NCI-H774 (cell line): ENCODE measurements at places on chromosomes 11 and 22.

DNA sequence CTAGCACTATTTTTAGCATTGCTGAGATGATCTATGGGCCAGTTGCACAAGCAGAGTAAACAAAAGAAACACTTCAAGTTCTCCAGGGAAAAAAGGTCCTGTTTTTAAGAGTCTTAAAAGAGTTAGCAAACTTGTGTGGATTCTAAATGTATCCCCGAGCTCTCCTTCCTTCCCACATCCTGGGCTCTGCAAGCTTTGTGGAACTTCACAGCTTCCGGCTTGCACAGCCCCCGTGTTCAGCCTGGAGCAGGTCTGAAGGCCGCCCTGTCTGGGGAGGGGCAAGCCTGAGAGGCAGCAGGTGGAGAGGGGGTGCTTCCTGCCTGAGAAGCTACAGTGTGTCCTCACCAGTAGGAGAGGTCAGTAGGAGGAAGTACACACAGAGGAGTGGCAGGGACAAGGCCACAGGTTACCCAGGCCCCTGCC is 35.1 kb upstream of the SUSD2 start:
- peak; percentile 70 for DNase-seq

DNA sequence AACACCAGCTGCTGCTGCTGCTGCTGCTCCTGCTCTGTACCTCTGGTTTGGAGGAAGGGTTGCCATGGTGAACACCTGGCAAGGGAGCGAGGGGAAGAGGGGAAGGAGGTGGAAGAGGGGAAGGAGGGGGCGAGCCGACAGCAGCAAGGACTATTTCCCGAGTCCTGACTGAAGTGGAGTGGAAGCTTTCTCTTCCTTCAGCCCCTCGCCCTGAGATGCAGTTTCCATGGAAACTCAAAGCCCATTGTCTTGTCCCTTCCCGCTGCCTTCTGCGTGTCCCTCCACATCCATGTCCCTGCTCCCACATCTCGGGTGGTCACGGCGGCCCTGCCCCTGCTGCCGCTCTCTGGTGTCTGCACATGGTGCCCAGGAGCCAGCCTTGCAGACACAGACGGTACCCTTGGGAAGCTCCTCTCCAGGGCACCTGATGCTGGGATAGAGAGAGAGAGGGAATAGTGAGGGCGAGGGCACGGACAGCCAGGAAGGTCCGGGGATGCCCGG is 28.6 kb downstream of the FAM83F start:
- DNase-seq = no peak

DNA sequence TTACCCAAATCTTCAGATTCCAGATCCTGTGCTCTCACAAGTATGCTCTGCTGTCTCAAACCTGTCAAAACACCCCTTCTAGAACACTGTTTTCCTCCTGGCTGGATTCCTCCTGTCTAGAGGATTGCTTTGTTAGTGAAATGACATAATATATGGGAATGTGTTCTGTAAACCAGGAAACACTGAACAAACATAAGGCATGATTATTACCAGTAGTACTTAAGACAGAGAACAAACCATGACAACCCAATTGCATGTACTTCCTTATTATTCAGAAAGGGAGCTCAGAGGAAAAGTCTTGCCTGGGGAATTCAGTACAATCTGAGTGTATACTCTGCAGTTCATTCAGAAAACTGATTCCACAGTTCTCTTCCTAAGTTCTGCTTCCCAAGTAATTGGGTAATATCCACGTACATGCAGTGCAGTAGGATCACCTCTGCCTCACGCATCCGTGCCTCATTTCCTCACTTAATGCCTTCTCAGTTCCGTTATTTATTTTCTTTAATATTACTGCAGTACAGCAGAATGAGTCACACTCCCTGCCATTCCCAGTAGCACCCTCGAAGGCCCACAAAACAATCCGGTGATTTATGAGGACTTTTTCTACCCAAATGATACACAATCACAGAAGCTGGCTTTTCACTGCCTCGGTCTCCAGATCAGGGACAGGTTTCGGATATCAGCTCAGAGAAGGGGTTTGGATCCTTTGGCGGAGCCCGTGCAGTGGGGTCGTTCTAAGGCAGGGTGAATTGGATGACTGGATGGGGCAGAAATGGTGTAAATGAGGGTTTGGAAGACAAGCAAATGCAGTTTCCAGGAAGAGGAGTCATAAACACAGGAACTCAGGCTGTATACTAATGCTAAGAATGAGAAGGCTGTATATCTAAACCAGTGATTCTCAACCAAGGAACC is 896.9 kb downstream of the KCNA4 start:
- DNase-seq = no peak

DNA sequence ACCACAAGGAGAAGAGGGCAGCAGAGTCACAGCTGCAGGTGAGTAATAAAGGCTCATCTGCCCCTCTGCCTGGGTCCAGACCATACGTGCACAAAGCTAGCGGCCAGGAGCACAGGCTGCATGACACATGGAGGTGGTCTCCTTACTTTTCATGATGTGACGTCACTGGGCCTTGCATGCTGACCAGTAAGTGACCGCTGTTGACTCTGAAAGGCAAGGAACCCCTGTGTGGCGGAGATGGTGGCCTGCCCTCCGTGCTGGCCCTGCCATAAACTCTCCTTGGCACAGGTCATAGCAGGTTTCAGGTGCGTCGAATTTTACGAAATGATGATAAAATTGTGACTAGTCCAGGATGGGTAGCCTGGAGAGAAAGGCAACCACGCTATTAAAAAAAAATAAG is 7.6 kb upstream of the PARVG start:
- DNase-seq = no peak

DNA sequence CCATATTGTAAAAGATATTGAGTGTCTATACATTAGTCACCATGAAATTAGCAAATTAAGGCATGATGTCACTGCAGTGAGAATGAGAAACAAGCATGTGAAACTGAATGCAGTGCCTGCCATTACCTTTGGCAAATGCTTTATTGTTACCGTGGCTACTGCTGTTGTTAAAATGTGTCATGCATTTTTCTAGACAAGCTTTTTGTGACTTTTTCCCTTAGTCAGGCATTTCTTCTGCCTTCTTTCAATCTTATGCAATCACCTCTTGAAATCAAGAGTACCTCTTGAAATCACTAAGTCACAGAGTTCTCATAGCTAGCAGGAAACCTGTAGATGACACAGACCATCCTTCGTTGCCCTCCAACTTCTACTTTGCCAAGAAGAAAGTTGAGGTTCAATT is 461.7 kb upstream of the TENM4 start:
- DNase-seq = peak; percentile 28

- no peak for DNase-seq
These were observed 40.3 kb downstream of the CCDC81 start for GRCh38 chr11:86415026-86415425.

GRCh38 chr22:50267591-50268390 is 2.4 kb downstream of the MAPK11 start:
- no peak for DNase-seq

DNA sequence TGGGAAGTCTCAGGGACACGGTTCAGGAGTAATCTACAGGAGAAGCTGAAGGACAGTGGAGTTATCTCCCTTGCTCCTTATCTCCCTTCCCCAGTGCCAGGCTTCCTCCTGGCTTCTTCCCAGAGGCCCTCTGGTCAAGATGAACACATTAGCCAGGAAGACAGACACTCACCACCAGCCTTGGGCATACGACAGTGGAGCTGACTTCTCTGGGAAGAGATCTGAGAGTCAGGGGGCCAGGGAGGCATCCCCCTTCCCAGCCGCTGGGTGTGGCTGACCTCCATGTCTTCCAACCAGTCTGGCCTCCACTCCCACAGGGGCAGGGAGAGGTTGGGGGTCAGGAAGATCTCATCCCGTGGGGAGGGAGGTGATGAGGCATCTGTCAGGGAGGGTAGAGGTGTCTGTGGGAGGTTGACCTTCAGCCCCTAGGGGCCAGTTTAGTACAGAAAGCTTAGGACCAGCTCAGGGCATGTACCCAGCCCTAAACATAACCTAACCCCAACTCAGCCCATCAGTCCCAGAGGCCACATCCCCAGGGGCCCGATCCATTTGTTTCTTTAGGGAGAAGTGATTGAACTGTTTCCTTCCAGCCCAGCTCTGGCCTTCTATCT is 12.7 kb downstream of the ROBO4 start:
- no peak for DNase-seq

DNA sequence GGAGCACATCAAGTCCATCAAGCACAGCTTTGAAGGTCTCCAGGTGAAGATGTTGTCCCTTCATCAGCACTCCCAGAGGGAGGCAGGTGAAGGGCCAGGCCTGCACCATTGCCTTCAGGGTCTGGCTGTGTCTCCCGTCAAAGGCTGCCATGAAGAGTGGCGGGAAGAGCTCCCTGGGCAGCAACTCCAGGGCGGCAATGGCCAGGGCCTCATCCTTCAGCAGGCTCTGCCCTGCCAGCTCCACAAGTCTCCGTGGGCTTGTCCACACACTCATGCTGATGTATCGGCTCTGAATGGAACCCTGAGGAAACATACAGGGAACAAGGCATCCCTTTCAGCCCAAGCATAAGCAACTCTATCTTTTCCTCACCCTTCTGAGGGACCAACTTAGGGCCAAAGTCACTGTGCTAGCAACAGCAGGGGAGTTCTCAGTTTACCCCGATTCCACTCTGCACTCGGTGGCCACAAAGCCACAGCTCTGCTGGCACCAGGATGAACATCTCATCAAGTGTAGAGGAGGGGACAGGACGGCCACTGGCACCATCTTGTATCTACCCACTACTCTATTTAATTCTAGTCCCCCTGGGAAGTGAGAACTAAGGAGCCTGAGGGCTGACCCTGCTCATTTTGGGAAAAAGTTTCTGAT is 8.2 kb downstream of the PRAME start:
- no peak for DNase-seq

DNA sequence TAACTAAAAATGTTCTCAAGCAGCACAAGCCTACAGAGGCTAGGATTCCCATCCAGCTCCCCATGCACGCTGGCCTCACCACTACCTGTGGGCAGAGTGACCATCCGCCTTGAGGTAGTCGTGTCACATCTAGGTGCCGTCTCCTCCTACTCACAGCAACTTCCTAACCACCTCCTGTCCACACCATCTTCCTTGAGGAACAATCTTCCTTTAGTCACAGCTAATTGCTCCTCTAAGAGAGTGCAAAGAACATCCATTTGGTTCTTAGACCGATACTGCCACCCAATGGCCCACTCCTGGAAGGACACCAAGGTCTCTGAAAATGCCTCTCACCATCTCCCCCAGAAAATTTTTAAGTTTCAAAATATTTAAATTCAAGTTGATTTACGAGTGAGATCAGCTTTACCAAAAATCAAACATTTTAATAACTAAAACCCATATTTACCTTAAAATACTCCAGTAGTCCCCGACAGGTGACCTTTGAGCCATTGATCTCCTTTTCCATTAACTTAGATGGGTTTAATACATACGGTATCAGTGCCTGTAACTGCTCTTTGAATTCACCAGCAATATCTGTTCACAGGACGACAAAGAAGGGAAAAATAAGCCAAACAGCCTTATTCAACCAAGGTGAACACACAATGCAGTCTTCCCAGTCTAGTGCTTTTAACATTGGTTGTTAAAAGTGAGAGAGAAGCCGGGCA is 21.7 kb upstream of the PLAAT3 start:
- DNase-seq = peak; percentile 30

- no peak for DNase-seq
These were observed 122.2 kb downstream of the C11orf58 start for GRCh38 chr11:16860617-16861016.

DNA sequence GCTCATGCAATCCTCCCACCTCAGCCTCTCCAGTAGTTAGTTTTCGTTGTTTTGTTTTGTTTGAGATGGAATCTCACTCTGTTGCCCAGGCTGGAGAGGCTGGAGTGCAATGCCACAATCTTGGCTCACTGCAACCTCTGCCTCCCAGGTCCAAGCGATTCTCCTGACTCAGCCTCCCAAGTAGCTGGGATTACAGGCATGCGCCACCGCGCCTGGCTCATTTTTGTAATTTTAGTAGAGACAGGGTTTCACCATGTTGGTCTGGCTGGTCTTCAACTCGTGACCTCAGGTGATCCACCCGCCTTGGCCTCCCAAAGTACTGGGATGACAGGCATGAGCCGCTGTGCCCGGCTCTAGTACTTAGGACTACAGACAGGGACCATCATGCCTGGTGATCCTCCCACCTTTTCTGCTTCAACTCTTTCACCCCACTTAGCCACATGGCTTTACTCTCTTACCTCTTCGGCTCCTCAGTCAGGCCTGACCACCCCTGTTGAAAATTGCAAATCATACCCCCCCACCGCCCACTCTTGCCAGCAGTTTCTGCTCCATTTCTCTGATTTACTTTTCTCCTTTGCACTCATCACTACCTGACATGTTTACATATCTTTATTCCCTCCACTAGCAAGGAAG is 157.1 kb upstream of the GRK3 start:
- DNase-seq = no peak

GRCh38 chr11:1111545-1112212 is 37.0 kb downstream of the MUC2 start:
- DNase-seq = no peak

DNA sequence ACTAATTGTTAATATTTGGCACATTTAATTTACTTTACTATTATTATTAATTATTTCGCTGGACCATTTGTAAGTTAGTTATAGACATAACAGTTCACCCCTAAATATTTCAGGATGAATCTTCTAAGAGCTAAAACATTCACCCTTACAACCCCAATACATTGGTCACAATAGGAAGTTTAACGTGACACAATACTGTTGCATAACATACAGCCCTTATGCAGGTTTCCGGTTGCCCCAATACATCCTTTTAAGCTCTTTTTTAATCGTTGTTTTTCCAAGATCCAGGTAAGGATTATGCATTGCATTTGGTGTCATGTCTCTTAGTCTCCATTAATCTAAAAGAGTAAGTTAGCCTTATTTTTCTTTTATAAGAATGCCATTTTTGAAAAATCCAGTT is 71.2 kb downstream of the HSD17B12 start:
- no peak for DNase-seq

- no peak for DNase-seq
These were observed 580.9 kb upstream of the CADM1 start for GRCh38 chr11:116085031-116085635.

DNA sequence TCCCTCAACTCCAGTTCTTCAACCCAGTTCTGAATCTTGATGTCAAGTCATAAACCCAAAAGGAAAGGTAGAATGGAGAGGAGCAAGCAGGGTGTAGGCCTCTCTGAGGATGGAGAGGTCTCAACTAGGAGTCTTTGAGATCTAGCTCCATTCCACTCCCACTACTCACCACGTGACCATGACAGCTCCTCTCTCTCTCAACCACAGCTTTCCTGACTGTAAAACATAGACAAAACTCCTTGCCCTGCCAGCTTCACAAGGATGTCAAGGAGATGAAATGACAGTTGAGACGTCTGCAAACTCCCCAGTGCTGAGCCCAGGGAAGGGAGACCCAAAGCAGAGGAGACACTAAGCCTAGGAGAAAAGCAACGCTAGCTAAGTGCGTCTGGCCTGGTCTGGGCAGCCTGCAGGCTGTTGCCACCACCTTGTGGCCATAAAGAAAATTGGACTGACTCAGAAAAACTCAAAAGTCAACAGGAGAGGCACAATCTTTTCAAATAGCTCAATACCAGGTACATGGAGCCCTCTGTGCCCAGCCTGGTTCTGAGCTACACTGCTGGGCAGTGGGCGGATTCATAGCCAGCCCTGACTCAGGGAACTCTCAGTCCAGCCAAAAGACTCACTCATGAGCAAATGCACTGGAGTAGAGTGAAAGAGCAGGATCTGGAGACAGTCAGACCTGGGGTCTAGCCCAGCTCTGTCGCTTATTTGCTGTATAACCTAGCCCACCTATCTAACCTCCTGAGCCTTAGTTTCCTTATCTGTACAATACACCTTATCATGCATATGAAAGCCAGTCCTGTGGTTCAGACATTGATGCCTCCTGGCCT is 3.4 kb downstream of the CLPB start:
- DNase-seq = peak; percentile 34
